ENCODE measurements at places on chromosomes 13 and 19.

GRCh38 chr13:76965759-76966421 lies 17.6 kb downstream of the ACOD1 start:
- no peak for DNase-seq

GRCh38 chr13:47226516-47226915 lies 329.7 kb upstream of the HTR2A start:
- no peak for DNase-seq

DNA sequence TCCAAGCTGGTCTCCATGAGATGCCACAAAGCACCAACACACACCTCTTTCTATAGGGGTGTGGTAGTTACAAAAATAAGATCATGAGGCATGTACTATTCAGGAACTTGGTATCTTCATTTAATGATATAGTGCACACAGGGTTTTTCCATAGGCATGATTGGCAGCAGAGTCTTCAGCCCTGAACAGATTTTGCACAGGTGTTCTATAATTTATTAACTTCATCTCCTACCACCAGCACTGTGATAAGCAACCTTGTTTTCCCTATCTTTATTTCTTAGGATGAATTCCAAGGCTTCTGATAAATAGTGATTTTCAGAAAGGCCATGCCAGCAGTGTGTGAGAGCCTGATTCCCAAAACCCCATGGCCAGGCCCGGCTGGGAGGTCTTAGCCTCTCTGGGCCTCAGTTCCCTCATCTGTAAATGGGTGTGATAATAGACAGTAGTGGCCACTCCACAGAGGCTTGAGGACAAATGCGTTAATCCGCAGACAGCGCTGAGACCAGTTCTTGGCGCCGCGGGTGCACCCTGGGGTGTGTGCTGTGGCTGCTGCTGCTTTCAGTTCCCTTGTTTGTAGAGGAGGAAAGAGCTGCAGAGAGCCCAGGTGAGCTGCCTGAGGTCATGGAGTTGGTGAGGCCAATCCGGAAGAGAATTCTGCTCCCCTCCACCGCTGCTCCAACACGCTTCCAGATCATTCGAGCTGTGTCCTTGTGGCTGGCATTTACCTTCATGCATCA lies 33.1 kb downstream of the DHRS12 start:
- DNase-seq: no peak

- DNase-seq: no peak
Measured at GRCh38 chr19:51821456-51821855, 26.5 kb downstream of the FPR3 start.

DNA sequence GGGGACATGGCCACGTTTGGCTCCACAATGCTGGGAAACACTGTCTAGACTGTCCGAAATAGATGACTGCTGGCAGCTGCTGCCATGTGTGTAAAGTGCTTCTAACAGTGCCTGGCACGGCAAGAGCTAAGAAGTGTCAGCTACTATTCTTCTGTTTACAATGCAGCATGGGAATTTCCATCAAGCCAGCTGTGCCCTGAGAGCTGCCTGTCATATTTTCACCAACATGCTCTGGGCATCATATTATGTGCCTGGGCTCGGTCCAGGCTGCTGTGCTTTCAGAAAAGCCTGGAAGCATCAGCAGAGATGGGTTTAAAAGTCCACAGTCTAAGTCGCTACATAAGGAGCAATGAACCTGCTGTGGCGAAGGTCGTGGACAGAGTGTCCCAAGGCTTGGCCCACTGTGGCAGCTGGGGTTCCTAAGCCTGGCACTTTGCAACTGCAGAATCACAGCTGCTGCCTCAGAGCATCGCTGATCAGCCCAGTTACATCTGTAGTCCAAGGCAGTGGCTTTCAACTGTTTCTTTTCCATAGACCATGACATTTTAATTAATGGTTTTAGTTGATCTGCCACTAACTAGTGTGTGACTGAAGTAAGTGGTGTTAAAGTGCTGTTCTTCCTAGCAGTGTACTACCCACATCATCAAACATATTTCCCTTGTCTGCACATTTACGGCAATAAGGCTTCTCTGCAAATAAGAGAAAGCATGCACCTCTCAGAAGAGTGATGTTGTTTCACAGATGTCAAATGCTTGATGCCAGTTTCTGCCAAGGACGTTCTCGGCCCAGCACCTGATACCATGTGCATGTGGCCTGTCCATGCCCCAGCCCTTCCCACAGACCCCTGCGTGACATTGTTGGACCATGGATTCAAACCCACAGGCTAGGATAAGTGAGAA lies 95.7 kb upstream of the C1QTNF9B start:
- DNase-seq: no peak

All from T follicular helper cell (primary cell).